ENCODE measurements at places on chromosomes 12 and 14.
A peak's percentile ranks its signal among the peaks of the same experiment; 100 is the strongest.

GRCh38 chr14:47365233-47365632 is 310.2 kb downstream of the MDGA2 start:
- H3K27me3 ChIP-seq = no peaks in the 10 kb centered on the region
- no peaks in the 10 kb centered on the region for H3K4me1 ChIP-seq
- no peaks in the 10 kb centered on the region for H3K36me3 ChIP-seq

DNA sequence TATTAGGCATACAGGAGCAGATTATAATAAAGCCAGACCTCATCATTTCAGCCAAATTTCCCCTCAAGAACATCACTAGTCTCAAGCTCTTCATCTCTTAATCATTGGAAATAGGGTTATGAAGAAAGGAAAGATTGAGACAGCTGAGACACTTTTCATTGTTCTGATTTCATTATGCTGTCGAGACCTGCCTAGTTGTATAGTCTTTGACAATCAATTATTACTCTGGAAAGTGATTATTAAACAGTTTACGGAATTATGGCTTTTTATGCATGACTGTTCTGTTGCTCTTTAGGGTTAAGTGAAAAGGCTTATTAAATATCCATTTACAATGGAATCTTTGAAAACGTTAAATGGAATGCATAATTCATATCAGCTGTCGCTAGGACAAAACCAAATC is 48.3 kb downstream of the TTC6 start:
- no peak for DNase-seq
- no peaks in the 10 kb centered on the region for H3K36me3 ChIP-seq
- no peak overlapping the region for H3K27ac ChIP-seq
- H3K27me3 ChIP-seq = no peaks in the 10 kb centered on the region
- no peaks in the 10 kb centered on the region for H3K4me1 ChIP-seq
- no peak overlapping the region for H3K4me3 ChIP-seq

DNA sequence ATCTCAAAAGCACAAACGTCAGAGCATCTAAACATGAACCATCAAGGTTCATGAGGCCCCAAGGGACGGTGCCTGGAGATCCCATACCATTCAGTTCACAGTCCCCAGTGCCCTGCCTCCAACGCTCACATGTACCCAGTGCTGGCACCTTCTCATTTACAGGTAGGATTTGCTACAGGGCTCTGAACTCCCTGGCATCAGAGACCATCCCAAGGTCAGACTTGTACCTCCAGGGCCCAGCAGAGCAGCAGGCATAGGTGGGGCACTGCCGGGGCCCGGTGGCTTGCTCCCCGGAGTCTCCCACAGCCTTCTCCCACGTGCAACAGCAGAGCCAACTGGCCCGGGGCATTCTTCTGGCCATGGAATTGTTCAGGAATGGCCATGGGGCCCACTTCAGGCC is 114.8 kb downstream of the BCL11B start:
- no peak overlapping the region for H3K4me3 ChIP-seq
- no peaks in the 10 kb centered on the region for H3K27me3 ChIP-seq
- no peaks in the 10 kb centered on the region for H3K36me3 ChIP-seq
- H3K4me1 ChIP-seq = peaks cover 6% of the 10 kb centered on the region

GRCh38 chr12:119229205-119229604 is 50.5 kb downstream of the HSPB8 start:
- no peak overlapping the region for H3K27ac ChIP-seq
- DNase-seq = no peak
- H3K27me3 ChIP-seq = peaks cover 5% of the 10 kb centered on the region
- no peaks in the 10 kb centered on the region for H3K36me3 ChIP-seq

- peak; percentile 92 for DNase-seq
- H3K27ac ChIP-seq = peak within 1 kb of the TSS; percentile 98
- H3K27me3 ChIP-seq = no peaks in the 10 kb centered on the region
- peaks cover 19% of the 10 kb centered on the region for H3K36me3 ChIP-seq
- peaks cover 34% of the 10 kb centered on the region for H3K4me1 ChIP-seq
These were observed at the start of gene LEMD3 for GRCh38 chr12:65169320-65170208. TSS of gene LEMD3 (plus strand) at chr12:65169583. CDS start at chr12:65169597, 14 bp downstream.

GRCh38 chr14:95685978-95686922 is at the start of gene TCL1B:
TSS of gene TCL1B (plus strand) at chr14:95686426. CDS start at chr14:95686468, 42 bp downstream.
- peaks cover 5% of the 10 kb centered on the region for H3K27me3 ChIP-seq
- no peak within 1 kb of the TSS for H3K27ac ChIP-seq
- H3K4me3 ChIP-seq = no peak within 1 kb of the TSS
- no peak for DNase-seq
- no peaks in the 10 kb centered on the region for H3K36me3 ChIP-seq

- H3K4me3 ChIP-seq = no peak overlapping the region
- no peaks in the 10 kb centered on the region for H3K27me3 ChIP-seq
- peak overlapping the region; percentile 32 for H3K27ac ChIP-seq
- H3K36me3 ChIP-seq = no peaks in the 10 kb centered on the region
- H3K4me1 ChIP-seq = no peaks in the 10 kb centered on the region
These were observed 54.5 kb upstream of the FRS2 start for GRCh38 chr12:69415471-69416275.
